ENCODE measurements at places on chromosomes 5 and 9.

- DNase-seq, result no peak
These were observed 43.3 kb upstream of the EQTN start for GRCh38 chr9:27340285-27340674.

- DNase-seq, result no peak
These were observed 1999.3 kb upstream of the CDH9 start for GRCh38 chr5:29037716-29038115.

DNA sequence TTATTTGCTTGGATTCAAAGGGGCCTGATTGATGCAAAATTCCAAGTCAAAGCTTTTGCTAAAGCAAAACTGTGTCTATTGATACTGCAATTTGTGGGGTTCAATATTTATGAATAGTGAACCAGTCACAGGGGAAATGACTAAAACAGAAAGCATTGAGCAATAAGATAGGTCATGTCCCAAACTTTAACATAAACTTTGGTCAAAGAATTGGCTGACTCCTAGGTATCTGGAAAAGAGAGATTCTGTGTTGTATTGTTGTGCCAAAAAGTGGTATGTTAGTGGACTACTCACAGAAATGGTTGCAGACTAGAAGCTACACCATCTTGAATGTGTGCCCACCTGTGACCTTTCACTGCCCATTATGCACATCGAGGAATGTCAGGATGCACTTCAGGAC is 585.5 kb upstream of the RGMB start:
- DNase-seq, result no peak

GRCh38 chr9:81566074-81566698 is 123.2 kb downstream of the TLE1 start:
- DNase-seq, result no peak
